D341Med (cell line): ENCODE measurements at places on chromosomes 1 and 21.

GRCh38 chr1:23824711-23825075 lies 536 bp downstream of the HMGCL start:
- no peak for DNase-seq

DNA sequence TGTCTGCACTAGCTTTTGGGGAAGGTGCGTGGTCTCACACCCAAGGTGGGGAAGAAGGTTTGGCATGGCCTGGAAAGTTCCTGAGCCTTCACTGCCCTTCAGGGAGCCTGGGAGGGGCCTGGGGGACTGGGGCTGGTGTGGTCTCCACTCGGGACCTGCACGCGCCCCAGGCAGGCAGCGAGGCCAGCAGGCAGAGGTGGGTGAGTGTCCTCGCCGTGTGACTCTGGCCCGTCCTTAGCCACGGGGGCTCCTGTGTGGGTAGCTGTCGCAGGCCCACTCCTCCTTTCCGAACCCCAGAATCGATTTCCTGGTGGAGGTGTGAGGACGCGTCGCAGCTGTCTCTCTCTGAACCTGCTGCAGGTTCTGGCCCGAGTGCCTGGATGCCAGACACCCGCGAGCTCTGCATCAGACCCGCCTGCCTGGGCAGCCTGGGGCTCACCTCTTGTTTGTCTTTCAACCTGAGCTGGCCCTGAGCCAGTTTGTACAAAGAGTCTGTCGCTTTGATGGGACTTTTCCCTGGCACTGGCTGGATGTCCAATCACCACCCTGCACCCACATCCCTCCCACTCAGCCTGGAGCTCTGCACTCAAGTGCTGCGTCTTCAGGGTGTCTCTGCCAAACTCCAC lies 36.0 kb upstream of the SLC19A1 start:
- no peak for DNase-seq

DNA sequence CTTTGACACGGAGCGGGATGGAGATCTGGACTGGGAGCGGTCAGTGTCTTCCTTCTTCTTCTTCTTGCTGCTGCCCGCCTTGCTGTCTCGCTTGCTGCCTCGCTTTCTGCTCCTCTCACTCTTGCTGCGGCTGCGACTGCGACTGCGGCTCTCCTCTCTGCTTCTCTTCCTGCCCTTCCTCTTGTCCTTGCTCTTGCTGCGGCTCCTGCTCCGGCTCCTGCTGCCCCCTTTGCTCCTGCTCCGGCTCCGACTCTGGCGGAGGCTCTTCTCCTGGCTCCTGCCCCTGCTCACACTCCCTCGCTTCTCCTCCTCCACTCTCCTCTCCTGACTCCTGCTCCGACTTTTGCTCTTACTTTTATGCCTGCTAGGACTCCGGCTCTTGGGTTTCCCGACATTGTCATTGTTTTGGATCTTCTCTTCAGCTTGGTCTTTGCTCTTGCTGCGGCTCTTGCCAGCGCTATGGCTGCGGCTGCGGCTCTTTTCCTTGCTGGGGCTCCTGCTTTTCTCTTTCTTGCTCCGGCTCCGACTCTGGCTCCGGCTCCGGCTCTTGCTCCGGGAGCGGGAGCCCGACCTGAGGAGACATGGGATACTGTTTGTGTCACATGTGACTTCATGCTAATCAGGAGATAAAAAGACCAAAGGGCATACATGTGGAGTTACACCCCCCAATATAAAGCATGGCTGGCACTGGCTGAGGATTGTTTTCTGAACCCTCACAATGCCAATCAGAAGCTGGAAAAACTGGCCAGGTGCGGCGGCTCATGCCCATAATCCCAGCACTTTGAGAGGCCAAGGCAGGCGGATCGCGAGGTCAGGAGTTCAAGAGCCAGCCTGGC lies 25.2 kb upstream of the TMEM200B start:
- DNase-seq: no peak

DNA sequence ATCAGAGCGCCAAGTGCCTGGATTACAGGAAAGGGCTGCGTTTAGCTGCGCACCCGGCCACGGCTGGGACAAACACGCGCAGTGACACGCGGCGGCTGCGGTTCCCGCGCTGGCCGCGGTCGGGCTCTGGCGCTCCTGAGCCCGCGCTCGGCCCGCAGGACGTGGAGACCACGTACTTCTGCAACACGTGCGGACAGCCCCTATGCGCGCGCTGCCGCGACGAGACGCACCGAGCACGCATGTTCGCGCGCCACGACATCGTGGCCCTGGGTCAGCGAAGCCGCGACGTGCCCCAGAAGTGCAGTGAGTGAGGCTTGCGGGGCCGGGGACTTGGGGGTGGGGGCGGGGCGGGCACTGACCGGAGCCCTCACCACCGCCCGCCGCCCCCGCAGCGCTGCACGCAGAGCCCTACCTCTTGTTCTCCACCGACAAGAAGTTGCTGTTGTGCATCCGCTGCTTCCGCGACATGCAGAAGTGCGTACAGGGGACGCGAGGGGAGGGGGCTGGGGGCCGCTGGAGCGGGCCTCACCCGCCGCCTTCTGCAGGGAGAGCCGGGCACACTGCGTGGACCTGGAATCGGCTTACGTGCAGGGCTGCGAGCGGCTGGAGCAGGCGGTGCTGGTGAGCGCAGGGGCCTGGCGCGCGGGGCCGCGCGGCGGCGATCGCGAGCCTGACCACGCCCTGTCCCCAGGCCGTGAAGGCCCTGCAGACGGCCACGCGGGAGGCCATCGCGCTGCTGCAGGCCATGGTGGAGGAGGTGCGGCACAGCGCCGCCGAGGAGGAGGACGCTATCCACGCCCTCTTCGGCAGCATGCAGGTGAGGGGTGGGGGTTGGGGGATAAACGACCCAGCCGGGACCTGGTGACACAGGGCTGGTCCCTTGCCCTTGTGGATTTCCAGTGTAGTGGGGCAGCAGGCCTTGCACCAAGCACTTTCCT lies 3.1 kb downstream of the RNF207 start:
- DNase-seq: peak; percentile 86

- DNase-seq: no peak
These were observed 27.8 kb downstream of the ELK4 start for GRCh38 chr1:205604059-205604458.

DNA sequence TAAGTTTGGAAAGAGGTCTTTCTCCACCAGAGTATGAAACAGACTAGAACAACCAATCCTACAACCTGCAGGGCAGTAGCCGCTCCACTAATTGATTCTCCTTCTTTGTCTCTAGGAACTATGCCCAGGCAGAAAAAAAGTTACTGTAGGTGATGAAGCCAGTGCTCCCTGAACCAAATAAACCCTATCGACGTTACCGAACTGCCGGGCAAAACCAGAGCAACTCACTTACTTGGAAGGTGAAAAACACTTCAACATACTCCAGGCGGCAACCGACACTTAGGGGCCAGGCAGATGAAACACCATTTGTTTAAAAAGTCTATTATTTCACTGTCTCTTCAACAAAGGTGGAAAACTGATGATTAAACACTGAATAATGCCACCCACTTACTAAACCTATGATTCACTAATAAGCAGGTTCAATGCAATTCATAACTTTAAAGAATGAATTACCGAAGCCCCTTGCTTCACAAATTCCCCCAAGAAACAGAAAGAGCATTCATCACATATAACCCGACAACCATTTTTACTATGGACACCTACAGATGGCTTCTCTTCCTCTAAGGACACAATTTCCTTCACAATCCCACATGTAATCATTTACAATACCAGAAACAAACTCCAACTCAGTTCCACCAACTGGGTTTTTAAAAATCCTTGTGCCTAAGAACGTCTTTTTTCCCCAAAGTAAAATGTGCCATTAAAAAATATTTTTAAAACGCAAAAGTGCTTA lies 1.6 kb downstream of the NRIP1 start:
- DNase-seq: no peak

GRCh38 chr1:241614144-241614543 lies 26.0 kb downstream of the CHML start:
- no peak for DNase-seq

- DNase-seq: no peak
These were observed 11.7 kb downstream of the LRIF1 start for GRCh38 chr1:110952031-110952430.

DNA sequence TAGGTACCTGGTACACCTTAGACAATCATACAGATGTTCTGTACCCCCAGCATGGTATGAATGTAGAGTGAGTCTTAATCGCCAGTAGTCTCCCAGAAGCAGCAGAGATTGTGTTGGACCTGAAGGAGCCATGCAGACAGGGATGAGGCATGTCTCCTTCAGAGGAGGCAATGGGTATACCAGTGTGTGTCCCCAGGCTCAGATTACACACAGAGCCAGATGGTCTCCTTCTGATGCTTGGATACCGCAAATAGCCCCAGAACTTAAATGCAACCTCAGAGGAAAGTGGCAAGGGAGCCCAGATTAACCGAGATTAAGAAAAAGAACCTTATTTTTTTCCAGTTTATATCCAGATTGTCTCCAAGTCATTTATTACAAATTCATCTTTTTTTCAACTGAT lies 96.8 kb upstream of the C21orf91 start:
- peak; percentile 54 for DNase-seq

DNA sequence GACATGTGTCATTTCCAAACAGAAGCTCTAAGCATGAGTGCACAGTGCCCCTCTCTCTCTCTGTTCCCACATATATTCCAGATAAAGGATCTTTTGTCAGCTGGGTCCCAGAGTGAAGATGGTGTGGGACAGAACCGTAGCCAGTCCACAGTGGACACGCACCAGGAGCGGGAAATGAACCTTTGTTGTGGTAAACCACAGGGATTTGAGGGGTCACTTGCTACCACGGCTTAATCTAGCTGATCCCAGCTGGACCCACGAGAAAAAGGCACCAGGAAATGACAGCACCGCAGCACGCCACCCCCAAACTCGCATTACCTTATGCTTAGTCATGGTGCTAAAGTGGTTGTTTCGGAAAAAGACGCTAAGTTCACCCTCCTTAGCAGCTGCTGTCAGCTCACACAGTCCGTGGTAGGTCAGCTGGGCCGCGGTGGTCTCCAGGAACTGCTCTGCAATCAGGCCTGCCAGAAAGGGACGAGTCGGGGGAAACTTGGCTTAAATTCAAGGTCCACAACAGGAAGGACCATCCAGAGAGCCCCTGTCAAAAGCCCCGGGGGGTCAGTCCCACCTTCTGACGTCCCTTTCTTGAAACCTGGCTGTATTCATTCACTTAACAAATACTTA lies 7.5 kb downstream of the MINDY1 start:
- no peak for DNase-seq

DNA sequence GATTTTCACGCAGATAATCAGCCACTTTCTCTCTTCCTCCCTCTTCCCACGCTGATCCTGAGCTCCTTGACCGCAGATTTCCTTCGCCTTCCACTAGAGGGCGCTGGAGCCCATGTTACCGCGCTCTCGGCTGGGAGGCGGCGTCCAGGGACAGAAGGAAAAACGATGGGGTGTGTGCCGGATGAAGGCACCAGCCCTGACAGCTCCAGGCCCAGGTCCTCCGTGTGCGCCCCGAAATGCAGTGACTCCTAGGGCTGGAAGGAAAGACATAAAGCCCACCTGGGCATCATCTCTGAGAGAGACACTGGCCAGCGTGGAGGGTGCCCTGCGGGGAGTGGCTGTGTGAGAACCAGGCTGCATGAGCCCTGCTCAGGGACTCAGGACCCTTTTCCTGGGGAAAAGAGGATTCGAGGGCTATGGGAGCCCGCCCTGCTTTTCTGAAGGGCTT lies 44.9 kb upstream of the CYP2J2 start:
- DNase-seq: peak; percentile 84

- DNase-seq: no peak
These were observed 8.3 kb downstream of the MAPKAPK2 start for GRCh38 chr1:206693029-206693428.

- DNase-seq: no peak
These were observed 13.2 kb downstream of the TP53BP2 start for GRCh38 chr1:223832637-223832943.

DNA sequence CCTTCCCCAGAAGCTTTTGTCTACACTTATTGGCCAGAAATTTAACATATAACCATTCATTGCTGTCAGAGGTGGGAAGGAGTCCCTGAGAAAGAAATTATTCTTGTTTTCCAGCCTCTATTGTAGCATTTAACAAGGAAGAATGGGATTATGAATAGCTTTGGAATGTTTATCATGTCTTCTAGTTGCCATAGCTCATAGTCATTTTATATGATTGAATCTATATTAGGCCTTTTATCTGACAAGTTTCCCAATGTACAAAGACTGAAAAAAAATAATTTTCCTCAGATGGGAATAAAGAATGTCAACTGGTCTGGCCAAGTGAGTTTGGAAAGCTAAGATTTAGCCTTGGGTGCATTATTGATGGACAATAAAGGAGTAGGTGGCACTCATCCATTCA lies 28.3 kb downstream of the PTPRC start:
- DNase-seq: no peak

- no peak for DNase-seq
These were observed 121.2 kb downstream of the CRYAA start for GRCh38 chr21:43289966-43290365.

GRCh38 chr1:19432943-19433718 lies 52.2 kb downstream of the CAPZB start:
- peak; percentile 55 for DNase-seq

- DNase-seq: no peak
These were observed 3.8 kb downstream of the CNR2 start for GRCh38 chr1:23909412-23909811.

DNA sequence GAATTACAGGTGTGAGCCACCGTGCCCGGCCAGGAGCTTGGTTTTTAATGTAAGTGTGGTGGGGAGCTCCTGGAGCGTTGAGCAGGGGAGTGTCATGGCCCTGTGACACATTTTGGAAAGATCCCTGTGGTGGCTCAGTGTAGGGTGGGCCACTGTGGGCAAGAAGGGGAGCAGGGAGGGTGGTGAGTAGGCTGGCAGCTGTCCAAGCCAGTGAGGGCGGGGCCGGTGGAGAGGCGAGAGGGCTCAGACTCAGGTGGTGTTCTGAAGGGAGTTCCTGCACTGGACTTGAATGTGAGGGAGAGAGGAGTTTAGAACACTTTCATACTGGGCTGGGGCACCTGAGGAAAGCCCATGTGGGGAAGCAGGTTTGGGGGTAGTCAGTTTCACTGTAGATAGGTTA lies 3.1 kb upstream of the EVA1B start:
- no peak for DNase-seq

DNA sequence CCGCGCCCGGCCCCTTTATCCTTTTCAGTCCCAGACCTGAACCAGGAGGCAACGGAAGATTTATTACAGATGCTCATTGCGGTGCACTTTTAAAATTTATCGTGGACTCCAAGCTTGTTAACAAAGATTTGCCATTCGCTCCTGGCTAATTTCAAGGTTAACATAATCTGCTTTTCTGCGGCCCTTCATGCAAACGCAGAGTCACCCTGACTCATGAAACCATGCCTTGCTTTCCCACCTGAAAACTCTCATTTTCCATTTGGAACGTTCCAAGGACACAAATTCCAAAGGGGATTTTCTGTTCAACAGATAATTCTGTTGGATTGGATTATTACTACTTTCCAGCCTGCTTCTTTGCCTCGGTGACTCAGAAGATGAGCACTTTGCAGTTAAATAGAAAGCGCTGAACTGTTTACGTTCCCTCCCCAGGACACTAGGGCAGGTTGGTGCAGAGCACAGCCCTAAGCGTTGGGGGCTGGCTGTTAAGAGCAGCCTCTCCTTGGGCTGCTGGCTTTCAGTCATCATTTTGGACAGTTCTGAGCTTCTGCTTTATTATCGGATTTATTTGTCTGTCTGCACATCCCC lies 51.1 kb downstream of the CD247 start:
- peak; percentile 24 for DNase-seq

- no peak for DNase-seq
These were observed 16.0 kb downstream of the CYYR1 start for GRCh38 chr21:26557106-26557505.
